ENCODE measurements at places on chromosomes 2 and 18.

DNA sequence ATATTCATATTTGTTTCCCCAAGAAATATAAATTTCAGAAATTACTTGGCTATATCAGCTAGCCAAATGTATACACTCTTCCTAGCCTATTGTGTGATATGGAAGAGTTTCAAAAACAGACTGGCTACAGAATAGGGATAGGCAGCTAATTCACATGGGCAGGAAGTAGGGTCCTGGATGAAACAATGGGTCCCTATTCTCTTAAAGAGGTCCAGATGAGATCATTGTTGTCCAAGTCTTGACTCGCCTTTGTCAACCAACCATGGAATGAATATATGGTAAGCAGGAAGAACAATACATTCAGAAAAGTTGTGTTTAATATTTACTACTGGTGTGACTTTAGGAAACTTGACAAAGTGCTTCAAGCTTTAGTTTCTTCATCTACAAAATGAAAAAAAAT, 319.9 kb downstream of the NBAS start:
- DNase-seq: no peak

DNA sequence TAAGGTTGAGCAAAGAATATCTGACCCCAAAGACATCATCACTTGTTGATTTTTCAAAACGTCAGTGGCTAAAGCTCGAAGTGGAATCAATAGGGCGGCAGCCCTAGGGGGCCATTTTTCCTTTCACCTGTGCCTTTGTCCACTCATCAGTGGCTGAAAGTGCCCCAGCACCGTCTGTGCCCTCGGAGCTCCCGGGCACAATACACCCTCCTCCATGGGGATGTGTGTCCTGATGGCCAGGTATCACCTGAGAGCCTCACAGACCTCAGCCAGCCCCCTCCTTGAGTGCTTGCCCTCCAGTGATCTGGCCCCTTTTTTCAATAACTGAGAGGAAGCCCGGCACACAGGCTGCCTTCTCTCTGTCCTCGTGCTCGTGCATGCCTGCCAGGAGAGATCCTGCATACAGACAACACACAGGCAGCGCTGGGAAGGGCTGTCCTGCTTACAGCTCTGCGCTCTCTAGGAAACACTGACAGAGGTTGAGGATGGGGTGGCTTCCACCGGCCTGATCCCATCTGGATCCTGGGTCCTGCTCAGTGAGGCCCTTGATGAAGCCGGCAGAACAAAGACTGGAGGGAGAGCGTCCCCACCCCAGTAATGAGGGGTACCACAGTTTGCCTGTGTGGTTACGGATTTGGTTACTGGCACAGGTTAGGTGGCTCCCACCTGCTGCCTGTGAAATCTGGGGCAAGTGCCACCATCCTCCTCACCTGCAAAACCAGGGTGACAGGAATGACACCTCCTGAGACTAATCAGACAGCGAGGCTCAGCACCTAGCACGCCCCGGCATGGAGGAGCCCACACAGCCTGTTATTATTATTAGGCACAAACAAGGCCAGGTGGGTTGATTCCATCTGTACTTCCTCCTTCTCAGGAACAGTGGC, 197.5 kb upstream of the RAB6C start:
- DNase-seq: no peak

DNA sequence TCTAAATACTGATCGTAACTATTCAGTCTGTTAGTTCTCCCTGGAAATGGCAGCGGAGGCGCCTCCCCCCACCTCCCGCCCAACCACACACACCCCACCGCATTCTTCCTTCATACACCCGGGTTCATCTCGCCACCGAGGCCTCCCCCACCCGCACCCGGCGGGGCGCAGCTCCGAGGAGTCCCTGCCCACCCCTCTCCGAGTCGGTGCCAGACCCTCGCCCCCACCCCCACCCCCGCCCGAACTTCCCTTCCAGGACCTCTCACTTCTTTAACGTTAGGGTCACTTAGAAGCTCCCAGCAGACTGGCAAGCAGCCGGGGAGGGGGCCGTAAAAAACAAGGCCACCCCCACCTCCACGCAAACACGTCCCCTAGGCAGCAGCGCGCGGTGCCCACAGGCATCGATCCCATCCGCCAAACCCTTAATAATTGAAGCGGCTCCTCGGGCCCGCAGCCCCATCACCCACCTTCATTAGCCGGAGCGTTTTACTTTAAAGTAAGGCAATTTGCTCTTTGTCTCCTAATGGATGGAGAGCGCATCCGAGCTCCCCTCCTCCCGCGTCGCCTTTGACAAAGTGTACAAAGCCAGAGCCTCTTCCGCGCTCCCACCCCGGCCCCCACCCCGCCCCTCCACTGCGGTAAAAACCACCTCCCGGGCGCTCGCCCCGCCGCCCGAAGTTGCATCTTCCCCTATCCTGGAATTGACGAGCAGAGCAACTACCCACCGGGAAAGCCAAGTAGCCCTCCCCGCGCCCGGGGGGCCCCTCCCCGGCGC, 624 bp downstream of the ZNF516 start:
- DNase-seq: no peak

- DNase-seq: no peak
Observed at GRCh38 chr2:241851325-241852115, 7.2 kb downstream of the PDCD1 start.

DNA sequence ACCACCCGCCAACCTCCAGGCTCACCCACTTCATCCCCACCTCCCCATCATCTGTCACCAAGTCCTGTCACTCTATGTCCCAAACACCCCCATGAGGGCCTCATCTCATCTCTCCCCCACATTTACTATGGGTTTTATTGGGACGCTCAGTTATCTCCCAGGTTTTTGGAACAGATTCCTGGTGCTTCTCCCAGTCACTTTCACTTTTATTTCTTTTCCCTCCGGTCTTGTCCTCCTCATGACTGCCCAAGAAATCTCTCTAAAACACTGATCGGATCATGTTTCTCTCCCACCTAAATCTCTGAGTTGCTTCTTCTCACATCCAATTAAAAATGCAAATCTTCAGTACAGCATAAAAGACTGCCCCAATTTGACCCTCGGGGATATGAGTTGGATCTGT, 273.1 kb downstream of the PHLPP1 start:
- DNase-seq: no peak

All from activated CD4-positive, alpha-beta T cell treated with anti-CD3 and anti-CD28 coated beads for 1 hour (primary cell).